ENCODE measurements at places on chromosomes 1 and 21. TPM values are rescaled to one million over a fixed set of nuclear protein-coding genes. Genes with fewer than 3 reads are reported as not detected.

Gene DCST2
- not detected for total RNA-seq

Gene SERTAD4
- total RNA-seq = 0.20 TPM

Gene SPRR1B
- not detected for total RNA-seq

Gene INAVA
- total RNA-seq = not detected

Gene C2CD2
- total RNA-seq = 52.6 TPM

Gene C1orf116
- total RNA-seq = under 0.01 TPM

Gene RHEX
- total RNA-seq = not detected

Gene ZYG11A
- 0.78 TPM for total RNA-seq

Gene RNU1-2
- under 0.01 TPM for total RNA-seq

Gene IL20
- not detected for total RNA-seq

Gene LAMTOR2
- total RNA-seq = 36.4 TPM

Gene CD2
- not detected for total RNA-seq

Gene NUDT4B
- total RNA-seq = 23.9 TPM

Gene RGS4
- total RNA-seq = 25.8 TPM

Gene LCK
- total RNA-seq = not detected

Gene LCE2A
- total RNA-seq = not detected

Gene SIM2
- total RNA-seq = not detected

Gene LCE1C
- total RNA-seq = not detected

Gene PDC
- total RNA-seq = 0.20 TPM

Gene PBXIP1
- 17.3 TPM for total RNA-seq

Gene IKBKE
- 16.4 TPM for total RNA-seq

Gene CDK18
- under 0.01 TPM for total RNA-seq

Gene TADA1
- 9.6 TPM for total RNA-seq

Gene DCDC2B
- total RNA-seq = not detected

Gene CYP4B1
- not detected for total RNA-seq

Gene UBQLN4
- 14.3 TPM for total RNA-seq

Gene ZNF695
- 1.8 TPM for total RNA-seq

Gene TSPAN1
- total RNA-seq = 0.20 TPM

Gene LCE6A
- total RNA-seq = not detected

Gene STRIP1
- total RNA-seq = 44.6 TPM

Gene SOAT1
- 33.2 TPM for total RNA-seq

Gene CD244
- total RNA-seq = not detected

Gene LRRC71
- total RNA-seq = not detected

Gene TRIM17
- not detected for total RNA-seq

Gene ADIPOR1
- total RNA-seq = 72.4 TPM

Gene DRAXIN
- under 0.01 TPM for total RNA-seq

Gene C4BPA
- total RNA-seq = not detected

Gene C1QB
- not detected for total RNA-seq

Gene CASQ2
- total RNA-seq = not detected

Gene ASH1L
- 37.5 TPM for total RNA-seq

Gene GJB3
- under 0.01 TPM for total RNA-seq

Gene HPDL
- 3.7 TPM for total RNA-seq

Gene MAP3K21
- 3.7 TPM for total RNA-seq

Gene CD48
- total RNA-seq = not detected

Gene PTAFR
- not detected for total RNA-seq

Gene CAPN2
- 586 TPM for total RNA-seq

Gene SPATA6
- 11.1 TPM for total RNA-seq

Gene RBP7
- not detected for total RNA-seq

Gene PMVK
- total RNA-seq = 6.8 TPM

Gene PLPPR5
- under 0.01 TPM for total RNA-seq

Gene AMY1A
- total RNA-seq = not detected

Data from subcutaneous preadipocyte (primary cell).